ENCODE measurements at places on chromosomes 2 and 18. TPM values are rescaled to one million over a fixed set of nuclear protein-coding genes. Genes with fewer than 3 reads are reported as not detected.
A peak's percentile ranks its signal among the peaks of the same experiment; 100 is the strongest.

- no peak overlapping the region for H3K27ac ChIP-seq
- H3K36me3 ChIP-seq = no peaks in the 10 kb centered on the region
- H3K27me3 ChIP-seq = no peaks in the 10 kb centered on the region
- H3K4me3 ChIP-seq = no peak overlapping the region
- DNase-seq = no peak
- peaks cover 16% of the 10 kb centered on the region for H3K4me1 ChIP-seq
Observed at GRCh38 chr18:24071779-24072178, 57.2 kb downstream of the TTC39C start.

DNA sequence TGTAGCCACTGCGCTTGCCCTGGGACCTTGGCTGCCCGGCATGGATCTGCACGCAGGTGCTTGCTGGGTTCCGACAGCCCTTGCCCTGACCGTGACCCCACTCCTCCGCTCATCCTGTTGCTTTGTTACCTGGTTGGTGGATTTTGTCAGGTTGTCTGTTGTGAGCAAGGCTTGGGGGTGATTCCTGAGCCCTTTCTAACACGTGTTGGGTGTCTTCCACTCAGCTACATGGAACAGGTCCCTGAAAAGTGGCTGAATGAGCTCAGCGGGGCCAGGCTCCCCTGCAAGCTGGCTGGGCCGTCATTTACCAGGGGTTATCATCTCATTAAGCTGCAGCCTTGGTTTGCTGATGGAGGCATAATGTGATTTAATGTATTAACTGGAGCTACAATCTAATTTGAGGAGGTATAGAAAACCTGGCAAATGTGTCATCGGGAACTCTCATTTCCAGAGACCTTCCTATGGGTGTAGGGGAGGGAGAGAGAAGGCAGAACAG, 24.6 kb downstream of the RAMP1 start:
- no peaks in the 10 kb centered on the region for H3K36me3 ChIP-seq
- H3K4me1 ChIP-seq = 0 out of 2 replicates have a peak, but pooled peaks cover 5% of the 10 kb centered on the region
- DNase-seq = no peak
- H3K27ac ChIP-seq = no peak overlapping the region
- H3K27me3 ChIP-seq = no peaks in the 10 kb centered on the region

CRYBA2 gene
- total RNA-seq = not detected

GRCh38 chr2:38207168-38207567, 131.2 kb upstream of the CYP1B1 start:
- H3K4me3 ChIP-seq = no peak overlapping the region
- no peak for DNase-seq
- no peaks in the 10 kb centered on the region for H3K27me3 ChIP-seq

- H3K4me3 ChIP-seq = no peak overlapping the region
- DNase-seq = no peak
- H3K4me1 ChIP-seq = peaks cover 7% of the 10 kb centered on the region
- no peaks in the 10 kb centered on the region for H3K27me3 ChIP-seq
- no peaks in the 10 kb centered on the region for H3K36me3 ChIP-seq
- no peak overlapping the region for H3K27ac ChIP-seq
Observed at GRCh38 chr2:231332388-231332787, 63.1 kb upstream of the B3GNT7 start.

DNA sequence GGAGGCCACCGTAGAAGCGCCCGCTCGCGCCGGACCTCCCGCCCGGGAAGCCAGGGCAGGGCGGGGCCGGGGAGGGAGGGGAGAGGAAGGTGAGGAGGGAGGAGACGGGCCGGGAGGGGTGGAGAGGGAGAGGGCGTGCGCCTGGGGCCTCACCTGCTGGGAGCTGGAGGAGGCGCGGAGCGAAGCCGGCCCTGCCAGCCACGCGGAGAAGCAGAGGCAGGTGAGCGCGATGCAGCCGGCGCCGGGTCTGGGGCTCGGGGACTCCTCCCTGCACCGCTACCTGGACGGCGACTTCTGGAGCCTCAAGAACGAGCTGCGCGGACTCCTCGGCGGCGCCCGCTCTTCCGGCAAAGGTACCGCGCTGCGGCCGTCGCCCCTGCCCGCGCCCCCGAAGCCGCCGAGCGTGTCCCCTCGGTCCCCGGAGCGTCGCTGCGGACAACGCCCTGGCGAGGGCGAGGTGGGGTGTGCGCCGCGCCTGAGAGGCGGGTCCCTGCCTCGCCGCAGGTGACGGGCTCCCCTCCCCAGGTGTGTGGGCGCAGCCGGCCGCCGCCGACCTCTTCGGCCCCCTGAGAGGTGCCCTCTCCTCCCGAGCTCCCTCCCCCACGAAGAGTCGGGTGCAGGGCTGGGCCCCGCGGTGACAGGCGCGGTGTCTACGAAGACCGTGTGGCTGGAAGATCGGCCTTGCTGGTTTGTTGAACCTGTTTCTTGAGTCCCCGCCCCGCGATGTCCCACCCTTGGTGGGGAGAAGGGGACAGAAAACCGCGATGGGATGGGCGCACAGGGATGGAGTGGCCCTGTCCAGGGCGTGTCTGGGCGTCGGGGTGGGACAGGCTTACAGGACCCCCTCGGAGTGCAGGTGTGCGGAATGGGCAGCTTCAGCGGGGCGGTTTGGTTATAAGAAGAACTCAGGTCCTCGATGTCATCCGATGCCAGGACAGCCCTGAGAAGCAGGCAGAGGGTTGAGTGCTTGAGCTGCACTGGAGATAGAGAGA, at the start of gene ACOXL:
TSS of gene ACOXL (plus strand) at position 152 of the 992 bp plus-strand sequence. CDS start 35,817 bp downstream, outside the sequence.
- peak; percentile 40 for DNase-seq
- H3K4me1 ChIP-seq = peaks cover 10% of the 10 kb centered on the region

DNA sequence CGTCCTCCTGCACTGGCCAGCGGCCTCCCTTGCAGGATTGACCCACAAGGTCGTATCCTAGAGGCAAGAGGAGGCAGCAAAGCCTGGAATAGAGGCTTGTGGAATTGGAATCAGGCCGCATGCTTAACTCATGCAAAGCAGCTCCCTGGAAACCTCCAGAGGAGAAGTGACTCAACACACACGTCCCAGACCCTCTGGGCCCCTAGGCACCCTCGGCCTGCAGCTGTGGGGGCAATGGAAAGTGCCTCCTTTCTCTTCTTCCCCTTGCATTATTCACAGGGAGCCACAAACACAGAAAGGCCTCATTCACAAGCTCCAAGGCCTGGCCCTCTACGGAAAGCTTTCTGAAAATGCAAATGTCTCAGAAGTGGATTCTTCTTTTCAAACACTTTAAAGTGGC, 19.6 kb downstream of the SPATA3 start:
- H3K27ac ChIP-seq = no peak overlapping the region
- H3K27me3 ChIP-seq = no peaks in the 10 kb centered on the region
- no peaks in the 10 kb centered on the region for H3K36me3 ChIP-seq
- no peak for DNase-seq

GULP1 gene
- total RNA-seq = 76.0 TPM

SERPINB12 gene
- not detected for total RNA-seq

MAP2 gene
- total RNA-seq = 7.4 TPM

SLC23A3 gene
- total RNA-seq = 4.8 TPM

DNA sequence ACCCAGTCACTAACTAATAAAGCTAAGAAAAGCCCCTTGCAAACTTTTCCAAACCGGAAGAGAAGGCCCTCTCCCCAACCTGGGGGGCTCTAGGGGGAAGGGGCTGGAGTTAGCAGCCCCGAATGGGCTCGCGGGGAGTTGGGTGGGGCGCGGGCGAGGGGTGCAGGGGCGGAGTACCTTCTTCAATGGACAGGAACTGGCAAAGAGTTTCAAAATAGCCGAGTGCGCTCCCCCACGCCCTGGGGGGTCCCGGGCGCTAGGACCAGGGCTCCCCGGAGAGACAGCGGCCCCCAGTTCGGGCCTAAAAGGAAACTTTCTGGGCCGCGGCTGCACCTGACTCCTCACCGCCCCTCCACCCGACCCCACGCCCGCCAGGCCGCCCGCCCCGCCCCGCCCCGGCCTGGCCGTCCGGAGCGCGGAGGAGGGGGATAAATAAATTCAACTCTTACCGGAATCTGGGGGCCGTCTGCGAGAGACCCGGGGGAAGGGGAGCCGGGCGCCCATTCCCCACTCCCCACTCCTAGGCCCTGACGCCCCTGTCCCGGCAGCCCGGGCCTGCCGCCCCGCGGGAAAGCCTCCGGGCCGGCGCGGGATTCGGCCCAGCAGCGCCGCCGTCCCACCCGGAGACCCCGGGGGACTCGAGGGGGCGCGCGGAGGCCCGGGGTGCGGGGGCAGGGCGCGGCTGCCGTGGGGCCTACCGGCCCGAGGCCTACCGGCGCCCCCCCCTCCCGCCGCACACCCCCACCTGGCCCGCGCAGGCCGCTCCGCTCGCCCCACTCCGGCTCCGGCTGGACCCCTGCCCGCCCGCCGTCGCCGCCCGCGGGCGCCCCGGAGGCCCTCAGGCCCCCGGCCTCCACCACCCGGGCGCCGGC, 868 bp downstream of the INO80D start:
- H3K36me3 ChIP-seq = no peaks in the 10 kb centered on the region
- H3K4me1 ChIP-seq = peaks cover 8% of the 10 kb centered on the region
- peak overlapping the region; percentile 65 for H3K4me3 ChIP-seq
- no peaks in the 10 kb centered on the region for H3K27me3 ChIP-seq
- peak overlapping the region; percentile 89 for H3K27ac ChIP-seq
- DNase-seq = no peak

KLHL41 gene
- 0.15 TPM for total RNA-seq

DNA sequence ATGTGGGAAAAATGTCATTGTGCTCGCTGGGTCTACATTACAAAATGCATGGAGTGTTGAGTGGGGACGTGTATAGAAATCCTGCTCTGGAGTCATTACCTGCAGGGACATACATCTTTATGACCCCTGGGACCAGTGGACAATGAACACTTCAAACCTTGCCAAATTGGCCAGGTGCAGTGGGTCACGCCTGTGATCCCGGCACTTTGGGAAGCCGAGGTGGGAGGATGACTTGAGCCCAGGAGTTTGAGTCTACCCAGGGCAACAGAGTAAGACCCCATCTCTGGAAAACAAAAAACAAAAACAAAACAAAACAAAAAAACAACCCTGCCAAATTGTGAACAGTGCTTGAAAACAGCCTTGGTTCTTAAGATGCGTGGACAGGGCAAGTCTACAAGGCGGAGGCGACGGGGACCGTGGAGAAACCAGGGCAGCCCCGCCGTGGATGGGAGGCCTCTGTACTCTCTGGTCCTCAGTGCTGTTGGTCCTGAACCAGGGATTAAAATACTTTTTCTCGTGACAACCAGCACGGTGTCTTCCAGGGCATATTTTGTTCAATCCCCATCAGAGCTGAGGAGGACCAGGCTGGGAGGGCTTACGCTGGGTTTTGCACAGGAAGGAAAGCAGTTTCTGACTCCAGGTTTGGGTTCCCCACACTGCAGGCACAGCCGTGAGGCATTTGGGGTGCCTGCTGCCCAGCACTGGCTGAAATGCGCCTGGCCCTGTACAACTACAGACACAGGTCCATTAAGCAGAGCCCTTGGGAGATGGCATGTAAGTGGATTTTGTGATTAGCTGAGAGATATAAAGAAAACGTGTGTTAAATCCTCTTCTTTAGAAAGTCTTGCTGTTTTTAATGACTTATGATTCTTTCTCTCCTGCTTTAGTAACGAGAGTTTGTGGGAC, 13.7 kb downstream of the COLEC11 start:
- H3K27ac ChIP-seq = no peak overlapping the region
- no peaks in the 10 kb centered on the region for H3K36me3 ChIP-seq
- H3K4me1 ChIP-seq = peaks cover 12% of the 10 kb centered on the region
- no peak for DNase-seq

DNA sequence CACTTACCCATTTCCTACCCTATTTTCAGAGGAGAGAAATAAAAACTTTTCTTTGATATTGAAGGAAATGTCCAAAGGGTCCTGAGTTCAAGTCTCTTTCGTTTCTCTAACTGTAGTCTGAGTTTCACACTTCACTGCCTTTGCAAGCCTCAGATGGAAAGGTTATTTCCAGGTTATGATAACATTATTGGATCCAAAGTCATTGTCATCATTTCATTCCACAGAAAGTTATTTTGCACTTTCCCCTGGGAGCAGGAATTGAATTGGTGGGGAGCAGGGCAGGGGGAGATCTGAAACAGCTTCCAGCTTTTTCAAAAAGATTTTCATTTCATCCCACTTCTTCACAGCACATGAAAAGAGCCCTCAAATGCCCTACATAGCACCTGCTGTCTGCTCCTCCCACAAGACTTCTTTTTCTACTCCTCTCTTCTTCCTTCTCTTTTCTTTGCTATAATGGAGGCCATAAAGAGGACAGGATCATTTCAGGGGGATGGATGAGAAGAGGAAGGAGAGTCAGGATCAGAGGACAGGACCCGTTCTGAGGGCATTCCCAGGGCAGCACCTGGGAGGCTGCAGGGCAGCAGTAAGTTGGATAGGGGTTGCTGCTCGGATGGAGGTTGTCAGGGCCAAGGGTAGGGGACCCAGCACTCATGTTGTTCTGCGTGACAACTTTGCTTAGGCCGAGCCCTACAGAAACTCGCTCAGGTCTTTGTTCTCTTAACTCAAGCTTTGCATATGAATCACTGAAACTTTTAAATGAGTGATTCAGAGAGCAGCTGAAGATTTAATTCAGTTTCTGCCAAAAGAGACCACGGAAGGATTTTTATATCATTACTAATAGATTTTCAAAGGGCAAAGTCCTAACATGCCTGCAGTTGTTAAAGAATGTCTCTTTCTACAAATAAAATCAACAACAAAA, 11.4 kb upstream of the GALNT5 start:
- peak overlapping the region; percentile 57 for H3K27ac ChIP-seq
- no peaks in the 10 kb centered on the region for H3K36me3 ChIP-seq
- H3K4me3 ChIP-seq = peak overlapping the region; percentile 33
- peak; percentile 58 for DNase-seq
- H3K4me1 ChIP-seq = peaks cover 15% of the 10 kb centered on the region
- H3K27me3 ChIP-seq = no peaks in the 10 kb centered on the region

- H3K36me3 ChIP-seq = no peaks in the 10 kb centered on the region
- no peak overlapping the region for H3K4me3 ChIP-seq
- H3K27ac ChIP-seq = no peak overlapping the region
- DNase-seq = no peak
- H3K27me3 ChIP-seq = no peaks in the 10 kb centered on the region
- no peaks in the 10 kb centered on the region for H3K4me1 ChIP-seq
Observed at GRCh38 chr2:171531291-171531690, 9.0 kb downstream of the CYBRD1 start.

DNA sequence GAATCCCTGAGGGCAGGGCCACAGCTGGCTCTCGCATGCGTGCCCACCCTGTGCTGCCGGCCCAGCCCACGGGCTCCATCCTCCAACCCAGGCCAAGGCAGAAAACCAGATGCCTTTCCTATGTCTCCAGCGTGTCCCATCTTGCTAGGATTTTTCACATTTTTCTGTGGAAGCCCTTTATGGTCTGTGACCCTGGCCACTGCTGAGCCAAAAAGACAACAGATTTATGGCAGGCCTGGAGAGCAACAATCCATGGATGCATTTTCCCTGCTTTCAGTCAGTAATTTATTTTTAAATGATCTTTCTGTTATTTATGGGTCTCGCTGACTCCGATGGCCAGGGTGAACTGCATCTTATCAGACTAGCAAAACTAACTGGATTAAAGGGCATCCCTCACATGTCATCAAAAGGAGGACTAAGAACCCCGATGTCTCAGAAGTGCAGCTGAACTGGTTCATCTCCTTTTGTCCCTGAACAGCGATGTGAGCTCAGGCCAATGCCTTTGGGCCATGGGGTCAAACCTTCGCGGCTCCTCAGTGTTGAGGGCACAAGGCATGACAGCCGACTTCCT, 346.0 kb downstream of the CYRIA start:
- H3K4me1 ChIP-seq = no peaks in the 10 kb centered on the region
- H3K36me3 ChIP-seq = no peaks in the 10 kb centered on the region
- H3K27me3 ChIP-seq = 0 out of 2 replicates have a peak, but pooled peaks cover 5% of the 10 kb centered on the region
- DNase-seq = no peak

All from HCT116 (cell line).